ENCODE measurements at places on chromosomes 12 and 14. TPM values are rescaled to one million over a fixed set of nuclear protein-coding genes. Genes with fewer than 3 reads are reported as not detected.
A peak's percentile ranks its signal among the peaks of the same experiment; 100 is the strongest.

DNA sequence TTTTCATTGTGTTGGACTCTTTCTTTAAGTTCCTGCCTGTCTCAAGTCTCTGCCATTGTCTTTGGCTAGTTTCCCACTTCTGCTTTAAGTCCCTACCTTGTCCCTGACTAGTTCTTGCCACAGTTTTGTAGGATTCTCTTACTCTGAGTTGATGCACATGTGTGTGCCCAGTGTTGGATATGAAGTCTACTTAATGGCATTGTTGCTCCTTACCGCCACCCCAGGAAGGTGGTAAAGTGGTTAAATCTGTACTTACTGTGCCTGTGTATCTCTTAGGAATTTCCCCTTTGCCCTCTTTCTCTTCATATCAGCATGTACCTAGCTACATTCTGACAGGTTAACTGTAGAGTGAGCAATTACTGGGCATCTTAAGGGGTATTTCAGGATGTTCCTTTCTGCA, 227.1 kb downstream of the NUBPL start:
- no peak for DNase-seq

GRCh38 chr14:28407996-28408395, 358.6 kb upstream of the FOXG1 start:
- no peak for DNase-seq

DNA sequence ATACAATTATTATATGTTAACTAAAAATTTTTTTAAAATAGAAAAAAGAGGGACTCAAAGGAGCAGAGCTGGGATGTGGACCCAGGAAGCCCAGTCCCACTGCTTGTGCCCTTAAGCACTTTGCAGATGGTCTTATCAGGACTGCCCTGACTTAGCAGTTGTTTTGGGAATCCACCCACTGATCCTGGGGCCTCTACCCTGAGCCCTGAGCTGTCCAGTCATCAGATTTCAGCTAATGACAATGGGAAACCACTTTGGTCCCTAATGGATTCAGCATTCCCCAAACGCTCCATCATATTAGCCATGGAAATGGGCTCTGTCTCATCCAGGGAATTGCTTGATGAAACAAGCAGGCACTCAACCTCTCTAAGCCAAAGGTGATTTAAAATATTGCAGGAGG, 22.5 kb upstream of the WSCD2 start:
- no peak for DNase-seq

DNA sequence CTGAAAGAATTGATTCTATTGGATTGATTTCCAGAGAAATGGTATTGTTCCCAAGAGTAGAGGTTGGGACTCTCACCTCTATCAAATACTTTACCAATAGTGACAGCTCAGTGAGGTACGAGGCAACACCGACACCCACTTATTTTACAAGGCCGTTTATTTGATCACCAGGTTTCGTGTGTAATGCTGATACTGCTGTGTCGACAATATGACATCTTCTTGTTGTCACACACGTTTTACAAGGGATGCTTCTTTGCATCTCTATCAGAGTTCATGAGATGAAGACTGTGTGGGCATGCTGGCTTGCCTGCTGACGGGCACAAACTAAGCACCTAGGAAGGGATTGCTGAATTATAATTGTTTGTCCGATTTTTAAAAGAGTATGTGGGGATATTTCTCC, 217.8 kb upstream of the EGLN3 start:
- DNase-seq, result no peak

DNA sequence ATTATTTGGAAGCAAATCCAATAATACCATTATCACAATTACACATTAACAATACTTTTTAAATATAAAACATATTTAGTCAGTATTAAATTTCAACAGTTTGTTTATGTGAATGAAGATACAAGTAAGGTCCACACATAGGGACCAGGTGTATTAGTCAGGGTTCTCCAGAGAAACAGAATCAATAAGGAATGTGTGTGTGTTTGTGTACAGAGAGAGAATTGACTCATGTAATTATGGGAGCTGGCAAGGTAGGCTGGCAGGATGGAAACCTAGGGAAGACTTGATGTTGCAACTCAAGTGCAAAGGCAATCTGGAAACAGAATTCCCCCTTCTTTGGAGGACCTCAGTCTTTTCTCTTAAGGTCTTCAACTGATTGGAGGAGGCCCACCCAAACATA, 123.2 kb upstream of the OTX2 start:
- DNase-seq, result no peak

DNA sequence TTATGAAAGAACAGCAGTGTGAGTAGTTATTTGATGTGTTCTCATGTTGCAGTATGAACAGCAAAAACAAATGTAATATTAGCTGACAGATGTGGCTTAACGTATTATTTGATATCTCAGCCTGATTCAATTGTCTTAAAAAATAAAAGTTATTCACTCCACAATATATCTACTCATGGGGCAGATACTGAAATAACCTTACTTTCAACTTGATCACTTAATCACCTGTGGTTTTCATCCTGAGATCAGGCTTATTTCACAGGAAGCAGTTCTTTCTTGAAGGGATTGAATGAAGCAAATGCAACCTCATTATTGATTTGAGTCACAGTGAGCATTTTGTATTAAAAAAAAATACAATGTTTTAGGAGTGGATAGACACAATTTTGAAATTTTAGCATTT, 90.3 kb downstream of the AKAP6 start:
- no peak for DNase-seq

The CDKL1 gene
- 0.52 TPM for total RNA-seq

The CREBL2 gene
- 21.6 TPM for total RNA-seq

GRCh38 chr12:106227641-106228319, 20.0 kb downstream of the CKAP4 start:
- no peak for DNase-seq

DNA sequence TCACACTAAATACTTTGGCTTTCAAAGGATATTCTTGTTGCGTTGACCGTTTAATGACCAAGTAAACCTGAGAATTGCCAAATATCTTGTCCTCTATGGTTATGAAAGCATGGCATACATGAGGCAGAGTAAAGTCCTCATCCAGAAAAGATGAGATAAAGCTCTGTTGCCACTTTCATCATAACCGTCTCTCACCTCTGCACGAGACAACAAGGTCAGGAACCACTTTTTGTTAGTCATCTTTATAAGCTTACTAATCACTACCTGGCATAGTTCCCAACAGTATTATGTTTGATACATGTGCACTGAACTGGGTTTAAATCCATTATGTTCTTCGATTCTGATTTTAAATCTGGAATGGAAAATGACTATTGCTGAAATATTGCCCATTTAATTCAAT, 31.3 kb downstream of the PTPRB start:
- DNase-seq, result no peak

DNA sequence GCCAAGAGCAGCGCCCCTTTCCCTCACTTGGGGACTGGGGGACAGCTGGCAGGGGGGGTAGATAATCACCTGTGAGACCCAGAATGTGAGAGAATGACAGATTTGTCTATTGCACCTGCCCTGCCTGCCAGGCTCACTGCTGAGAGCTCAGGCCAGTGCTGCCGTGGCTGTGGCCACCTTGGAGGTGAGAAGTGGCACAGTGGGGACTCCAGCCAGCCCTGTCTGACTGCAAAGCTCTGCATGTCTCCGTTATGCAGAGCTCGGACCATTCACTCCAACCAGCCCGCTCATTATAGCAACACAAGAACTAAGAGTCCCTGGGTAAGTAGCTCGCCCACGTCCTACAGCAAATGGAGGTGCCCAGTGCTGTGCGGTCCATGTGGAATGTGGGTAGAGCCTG, 88.8 kb downstream of the DICER1 start:
- DNase-seq, result no peak

DNA sequence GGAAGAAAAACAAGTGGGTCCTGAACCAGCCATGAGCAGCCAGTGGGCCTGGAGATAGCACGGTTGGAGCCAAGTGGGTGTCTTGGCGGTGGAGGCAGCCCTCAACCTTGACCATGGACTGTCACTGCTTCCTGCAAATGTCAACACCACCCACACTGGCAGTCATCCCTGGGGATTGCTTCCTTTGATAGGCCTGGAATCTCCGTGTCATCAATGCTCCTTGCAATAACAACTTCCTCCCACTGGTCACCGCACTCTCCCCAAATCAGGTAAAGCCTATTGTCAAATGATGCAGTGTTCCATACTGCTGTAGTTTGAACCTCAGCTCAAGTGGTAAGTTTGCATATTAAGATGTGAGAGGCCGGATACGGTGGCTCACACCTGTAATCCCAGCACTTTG, 129.1 kb downstream of the NTF3 start:
- no peak for DNase-seq

The GPR135 gene
- total RNA-seq, result 2.2 TPM

The BDKRB1 gene
- not detected for total RNA-seq

GRCh38 chr12:95298916-95299315, 81.3 kb downstream of the VEZT start:
- peak; percentile 19 for DNase-seq

DNA sequence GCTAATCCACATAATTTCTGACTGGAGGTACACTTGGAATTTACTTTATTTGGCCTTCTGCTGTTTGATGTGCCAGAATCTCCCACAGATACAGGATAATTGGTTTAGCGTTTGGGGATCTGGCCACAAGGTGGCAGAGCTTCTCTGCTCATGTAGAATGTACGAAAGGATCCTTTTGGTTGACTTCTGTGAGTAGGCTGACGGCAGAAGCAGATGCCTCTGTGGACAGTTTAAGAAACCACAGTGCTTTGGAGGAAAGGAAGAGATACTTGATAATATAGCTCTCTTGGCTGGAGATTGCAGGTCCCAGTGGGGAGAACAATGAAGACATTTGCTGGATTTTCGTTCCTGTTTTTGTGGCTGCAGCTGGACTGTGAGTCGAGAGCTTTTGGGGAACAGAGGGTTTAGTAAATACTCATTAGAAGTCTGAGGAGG, 75.3 kb upstream of the OR4E1 start:
- peak; percentile 88 for DNase-seq

GRCh38 chr12:75345531-75345930, 11.1 kb downstream of the GLIPR1L1 start:
- DNase-seq, result no peak

The RD3L gene
- total RNA-seq, result not detected

The MIP gene
- not detected for total RNA-seq

The CYP46A1 gene
- 0.59 TPM for total RNA-seq

GRCh38 chr14:104897330-104898194, 27.1 kb upstream of the PLD4 start:
- DNase-seq, result no peak

- DNase-seq, result no peak
Measured at GRCh38 chr14:42159138-42159537, 552.5 kb downstream of the LRFN5 start.

- no peak for DNase-seq
Measured at GRCh38 chr14:59638885-59639284, 62.3 kb upstream of the CCDC175 start.

- peak; percentile 81 for DNase-seq
Measured at GRCh38 chr12:56221232-56221756, 428 bp downstream of the RNF41 start.

The SLC10A1 gene
- total RNA-seq, result not detected

DNA sequence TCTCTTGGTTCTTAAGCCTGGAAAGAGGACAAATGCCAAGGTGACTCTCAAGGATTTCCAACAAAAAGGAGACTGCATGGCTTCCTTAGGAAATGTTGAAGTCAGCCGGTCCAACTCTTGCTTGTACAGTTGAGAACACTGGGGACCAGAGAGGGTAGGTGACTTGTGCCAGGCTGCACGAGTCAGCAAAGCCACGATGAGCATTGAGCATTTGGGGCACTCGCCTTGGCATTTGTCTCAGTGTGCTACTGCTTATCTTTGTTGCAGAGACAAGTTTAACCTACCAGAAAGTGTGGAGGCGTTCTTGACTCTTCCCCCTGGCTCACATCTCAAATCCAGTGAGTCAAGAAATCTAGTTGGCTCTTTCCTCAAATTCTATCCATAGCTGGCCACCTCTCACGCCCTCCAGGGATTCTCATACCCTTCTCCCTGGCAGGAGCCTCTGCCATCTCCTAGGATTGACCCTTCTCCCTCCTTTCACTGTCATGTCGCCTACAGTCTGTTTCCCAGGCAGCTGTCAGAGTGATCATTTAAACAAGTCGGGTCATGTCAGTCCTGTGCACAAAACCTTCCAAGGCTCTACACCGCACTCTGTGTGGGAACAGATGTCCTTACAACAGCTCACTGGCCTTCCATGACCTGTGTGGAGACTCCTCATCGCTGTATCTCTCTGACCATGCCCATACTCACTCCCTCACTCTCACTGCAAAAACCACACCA, 17.2 kb upstream of the KRT83 start:
- DNase-seq, result no peak

DNA sequence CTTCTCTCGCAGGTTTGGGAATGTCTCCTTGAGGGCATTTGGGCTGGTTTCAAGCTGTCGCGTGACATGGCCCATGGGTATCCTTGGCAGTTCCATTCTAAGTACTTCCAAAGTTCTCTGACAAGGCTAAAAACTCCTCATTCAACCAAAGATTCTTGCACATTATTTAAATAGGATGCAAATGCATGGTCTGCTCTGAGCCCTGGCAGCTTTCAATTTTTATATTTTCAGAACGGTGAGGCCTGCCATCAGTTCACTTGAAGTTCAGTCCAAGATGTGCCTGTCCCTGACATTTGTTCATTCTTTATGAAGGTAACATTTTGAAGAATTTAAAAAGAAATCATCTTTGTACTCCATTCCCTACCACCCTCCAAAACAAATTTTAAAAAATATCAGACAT, 160.0 kb downstream of the KCNA5 start:
- DNase-seq, result no peak

- DNase-seq, result peak; percentile 40
Measured at GRCh38 chr14:75459099-75459741, 31.4 kb downstream of the JDP2 start.

- DNase-seq, result no peak
Measured at GRCh38 chr12:77060883-77061240, 4.5 kb downstream of the E2F7 start.

DNA sequence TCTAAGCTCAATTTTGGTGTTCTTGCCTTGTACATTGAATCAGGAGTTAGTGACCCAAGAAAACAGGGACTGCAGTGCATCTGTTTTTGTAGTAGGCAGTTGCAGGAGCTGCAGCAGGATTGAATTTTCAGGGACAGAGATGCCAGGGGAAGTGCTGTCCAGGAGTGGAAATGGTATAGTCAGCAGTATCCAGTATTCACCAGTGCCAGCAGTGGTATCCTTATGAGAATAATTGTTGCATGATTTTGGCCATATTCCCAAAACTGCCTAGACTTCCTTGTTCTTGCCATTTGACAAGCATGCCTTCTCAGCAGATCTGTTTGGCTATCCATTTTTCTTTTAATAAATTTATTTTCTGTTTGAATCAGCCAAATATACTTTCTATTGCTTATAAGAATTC, 18.6 kb upstream of the ABCD2 start:
- DNase-seq, result no peak

The REP15 gene
- total RNA-seq, result 0.66 TPM

The MPHOSPH9 gene
- total RNA-seq, result 77.9 TPM

DNA sequence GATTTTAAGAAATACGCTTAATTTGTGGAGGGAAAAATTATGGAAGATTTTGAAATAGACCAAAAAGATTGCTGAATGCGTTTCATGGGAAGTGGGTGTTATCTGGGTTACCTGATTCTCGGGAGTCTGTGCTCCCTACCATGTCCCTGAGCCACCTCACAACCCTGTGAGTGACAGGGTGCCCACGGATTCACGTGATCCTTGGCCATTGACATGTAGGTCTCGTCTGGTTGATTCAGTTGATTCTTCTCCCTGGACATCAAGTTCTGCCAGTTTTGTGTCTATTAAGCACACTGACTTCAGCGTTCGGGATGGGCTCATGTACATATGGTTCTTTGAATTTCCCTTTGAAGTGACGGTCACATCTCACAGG, 101.4 kb downstream of the ADGRD1 start:
- DNase-seq, result no peak

The ARHGEF25 gene
- total RNA-seq, result 10.2 TPM
